Effector memory CD8-positive, alpha-beta T cell (primary cell): ENCODE measurements at places on chromosomes 11 and 22.

- no peak for DNase-seq
These were observed 184.3 kb downstream of the IGLL1 start for GRCh38 chr22:23395530-23396361.

DNA sequence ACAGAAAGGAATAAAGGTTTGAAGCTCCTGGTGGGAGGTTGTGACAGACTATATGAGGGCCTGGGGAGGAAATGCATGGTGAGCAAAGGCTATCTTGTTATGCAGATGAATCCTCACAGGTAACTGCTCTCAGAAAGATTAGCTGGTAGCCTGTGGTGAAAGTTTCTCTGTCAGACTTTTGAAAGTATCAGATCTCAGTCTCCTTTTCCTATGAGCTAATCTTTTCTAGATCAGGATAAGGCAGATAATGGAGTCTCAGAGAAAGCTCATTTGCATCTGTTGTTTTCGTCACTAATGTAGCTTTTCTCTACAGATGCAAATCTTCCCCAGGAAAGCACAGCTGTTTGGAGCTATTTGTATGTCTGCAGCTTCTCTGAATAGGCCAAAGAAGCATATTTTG lies 21.0 kb upstream of the OR6X1 start:
- no peak for DNase-seq

DNA sequence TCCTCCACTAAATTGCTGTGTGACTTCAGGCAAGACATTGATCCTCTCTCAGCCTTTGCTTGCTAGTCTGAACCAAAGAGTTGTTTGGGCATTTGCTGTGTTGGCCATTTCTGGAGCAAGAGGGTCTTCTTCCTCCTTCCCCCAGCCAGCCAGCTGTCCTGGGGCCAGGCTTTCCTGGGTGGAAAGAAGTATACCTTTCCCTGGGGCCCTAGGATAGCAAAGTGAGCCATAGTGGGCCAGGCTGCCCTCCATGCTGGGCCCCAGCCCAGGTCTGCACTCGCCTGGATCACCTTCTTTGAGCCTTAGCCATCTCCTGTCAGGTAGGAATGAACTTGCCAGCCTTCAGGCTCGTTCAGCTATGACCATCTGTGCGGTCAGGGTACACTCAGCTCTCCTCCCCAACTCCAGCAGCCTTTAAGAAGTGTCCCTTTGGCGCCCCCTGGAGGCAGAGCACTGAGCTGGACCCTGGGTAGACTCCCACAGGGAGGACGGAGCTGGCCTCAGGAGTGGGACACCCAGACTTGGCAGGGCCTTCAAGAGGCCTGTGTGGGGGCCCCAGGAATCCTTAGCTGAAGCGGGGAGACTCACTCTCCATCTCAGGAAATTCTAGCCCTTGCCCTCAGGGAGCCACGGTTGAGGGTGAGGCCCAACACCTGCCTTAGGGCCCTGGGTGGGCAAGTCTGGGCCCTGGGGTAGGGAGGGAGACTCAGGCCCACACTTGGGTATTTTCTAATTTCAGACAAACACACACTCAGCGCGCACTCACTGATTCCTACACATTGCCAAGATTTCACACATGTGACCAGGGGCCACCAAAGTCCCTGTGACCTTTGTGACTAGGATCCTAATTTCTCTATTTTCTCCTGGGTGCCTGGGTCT lies 35.6 kb upstream of the TPBGL start:
- DNase-seq = peak; percentile 81

- DNase-seq = no peak
These were observed 257.7 kb downstream of the TBC1D22A start for GRCh38 chr22:47020166-47020565.

- DNase-seq = no peak
These were observed 66.0 kb upstream of the PPARA start for GRCh38 chr22:46084376-46084775.

DNA sequence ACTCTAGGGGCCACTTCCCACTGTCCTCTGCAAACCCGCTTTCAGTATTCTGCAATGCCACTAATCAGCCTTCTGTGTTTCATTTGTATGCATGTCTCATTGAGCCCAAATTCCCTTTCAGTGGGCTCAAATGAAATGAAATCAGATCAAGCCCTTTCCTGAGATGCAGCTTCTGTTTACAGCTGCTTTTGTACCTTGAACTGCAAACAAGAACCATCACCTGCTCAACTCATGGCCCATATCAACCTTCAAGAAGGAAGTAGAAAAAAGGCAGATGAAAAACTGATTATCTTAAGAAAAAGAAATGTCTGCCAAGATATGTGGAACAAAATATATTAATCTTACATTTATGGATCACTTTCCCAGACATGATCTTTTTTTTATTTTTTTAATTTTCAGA lies 141.1 kb upstream of the ARHGAP42 start:
- no peak for DNase-seq

DNA sequence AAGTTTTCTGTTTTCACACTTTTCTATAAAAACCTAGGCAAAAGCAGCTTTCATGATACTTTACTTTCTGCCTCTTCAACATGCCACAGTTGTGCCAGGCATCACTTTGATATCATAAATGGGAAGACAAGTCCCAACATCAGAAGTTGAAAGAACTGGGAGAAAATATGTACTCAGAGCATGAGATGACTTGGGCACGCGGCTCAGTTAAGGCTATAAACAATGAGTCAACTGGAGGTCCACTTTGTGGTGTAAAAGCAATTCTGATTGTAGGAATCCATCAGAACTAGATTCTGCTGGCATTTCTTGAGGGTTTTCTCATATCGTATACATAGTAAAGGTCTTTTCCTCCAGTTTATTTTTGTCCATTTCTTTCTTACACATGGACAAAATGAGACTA lies 109.7 kb upstream of the USP47 start:
- DNase-seq = no peak

- DNase-seq = no peak
These were observed 791.0 kb downstream of the TBC1D22A start for GRCh38 chr22:47553436-47553835.

DNA sequence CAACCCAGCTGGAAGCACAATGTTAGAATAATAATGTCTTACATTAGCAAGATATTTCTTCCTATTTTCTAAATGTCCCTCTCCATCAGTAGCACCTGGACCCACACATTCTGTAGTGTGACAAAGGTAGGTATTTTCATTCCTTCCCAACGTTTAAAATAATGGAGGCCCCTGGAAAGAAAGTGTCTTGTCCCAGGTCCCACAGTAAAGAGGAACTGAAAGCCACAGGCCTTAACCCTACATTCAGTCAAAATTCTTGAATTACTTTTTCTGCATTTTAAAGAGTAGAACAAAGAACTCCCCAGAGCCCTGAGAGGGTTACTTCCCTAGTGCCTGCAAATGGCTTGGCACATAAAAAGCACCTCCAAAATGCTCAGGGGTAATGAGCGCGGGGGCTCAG lies 26.3 kb downstream of the OPCML start:
- no peak for DNase-seq

GRCh38 chr22:42985531-42985905 lies 29.4 kb downstream of the PACSIN2 start:
- DNase-seq = no peak

GRCh38 chr11:68665436-68665835 lies 18.9 kb upstream of the GAL start:
- DNase-seq = no peak

DNA sequence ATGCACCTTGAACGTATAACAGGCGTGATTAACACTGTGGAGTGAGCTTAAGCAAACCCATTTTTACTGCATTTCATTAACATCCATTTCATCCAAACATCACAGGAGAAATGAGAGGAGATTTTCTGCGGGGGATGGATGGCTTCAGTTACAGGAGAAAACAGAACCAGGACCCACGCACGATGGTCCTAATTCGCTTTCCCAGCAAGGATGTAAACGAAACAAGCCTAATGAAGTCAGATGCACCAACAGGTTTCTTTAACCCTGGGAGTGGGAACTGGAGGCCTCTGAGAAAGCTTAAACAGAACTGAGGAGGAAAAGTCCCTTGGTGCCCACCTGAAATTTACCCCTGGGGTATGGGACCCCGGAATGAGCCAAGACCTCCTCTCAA lies 2.7 kb downstream of the CADM1 start:
- no peak for DNase-seq

- DNase-seq = no peak
These were observed 2.5 kb upstream of the EED start for GRCh38 chr11:86241956-86242535.

- no peak for DNase-seq
These were observed 20.3 kb upstream of the APLP2 start for GRCh38 chr11:130049328-130049771.

DNA sequence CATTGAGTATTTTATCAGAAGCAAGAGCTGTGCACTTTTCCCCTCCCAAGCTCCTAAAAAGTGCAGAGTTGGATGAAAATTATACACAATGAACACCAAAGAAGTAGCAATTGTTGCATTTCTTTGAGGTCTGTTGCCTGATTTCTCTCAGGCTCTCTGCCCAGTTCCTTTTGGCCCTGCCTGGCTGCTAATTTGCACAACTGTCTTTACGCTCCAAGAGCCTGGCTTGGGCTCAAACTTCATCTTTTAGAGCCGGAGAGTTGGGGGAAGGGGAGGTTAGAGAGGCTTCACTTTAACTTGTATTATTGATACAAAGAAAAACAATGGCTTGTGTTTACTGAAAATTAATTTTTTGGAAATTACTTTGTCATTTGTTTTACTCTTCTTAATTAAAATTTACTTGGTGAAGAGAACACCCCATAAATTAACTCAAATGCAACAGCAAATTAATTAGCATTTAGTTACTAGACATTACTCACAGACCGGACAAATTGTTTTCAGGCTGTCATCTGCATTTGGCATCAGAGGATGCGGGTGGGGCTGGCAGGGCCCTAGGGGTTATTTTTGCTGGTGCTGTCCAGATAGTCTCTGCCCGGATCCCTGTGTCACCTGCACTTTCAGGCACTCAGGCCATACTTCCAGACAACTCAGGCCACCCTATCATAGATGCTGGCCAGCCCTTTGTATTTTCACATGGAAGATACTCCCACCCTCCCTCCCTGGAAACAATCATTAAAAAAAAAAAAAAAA lies 407.3 kb downstream of the NXPE2 start:
- no peak for DNase-seq

DNA sequence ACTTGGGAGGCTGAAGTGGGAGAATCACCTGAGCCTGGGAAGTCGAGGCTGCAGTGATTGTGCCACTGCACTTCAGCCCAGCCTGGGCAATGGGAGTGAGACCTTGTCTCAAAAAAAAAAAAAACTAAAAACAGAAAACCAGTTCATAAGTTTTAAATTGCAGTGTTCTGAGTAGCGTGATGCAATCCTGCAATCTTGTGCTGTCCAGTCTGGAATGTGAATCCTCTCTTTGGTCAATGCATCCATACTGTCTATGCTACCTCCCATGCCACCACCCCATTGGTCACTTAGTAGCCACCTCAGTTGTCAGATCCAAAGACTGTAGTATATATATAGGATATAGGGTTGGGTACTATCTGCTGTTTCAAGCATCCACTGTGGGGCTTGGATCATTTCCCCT lies 11.1 kb downstream of the YAP1 start:
- DNase-seq = no peak

DNA sequence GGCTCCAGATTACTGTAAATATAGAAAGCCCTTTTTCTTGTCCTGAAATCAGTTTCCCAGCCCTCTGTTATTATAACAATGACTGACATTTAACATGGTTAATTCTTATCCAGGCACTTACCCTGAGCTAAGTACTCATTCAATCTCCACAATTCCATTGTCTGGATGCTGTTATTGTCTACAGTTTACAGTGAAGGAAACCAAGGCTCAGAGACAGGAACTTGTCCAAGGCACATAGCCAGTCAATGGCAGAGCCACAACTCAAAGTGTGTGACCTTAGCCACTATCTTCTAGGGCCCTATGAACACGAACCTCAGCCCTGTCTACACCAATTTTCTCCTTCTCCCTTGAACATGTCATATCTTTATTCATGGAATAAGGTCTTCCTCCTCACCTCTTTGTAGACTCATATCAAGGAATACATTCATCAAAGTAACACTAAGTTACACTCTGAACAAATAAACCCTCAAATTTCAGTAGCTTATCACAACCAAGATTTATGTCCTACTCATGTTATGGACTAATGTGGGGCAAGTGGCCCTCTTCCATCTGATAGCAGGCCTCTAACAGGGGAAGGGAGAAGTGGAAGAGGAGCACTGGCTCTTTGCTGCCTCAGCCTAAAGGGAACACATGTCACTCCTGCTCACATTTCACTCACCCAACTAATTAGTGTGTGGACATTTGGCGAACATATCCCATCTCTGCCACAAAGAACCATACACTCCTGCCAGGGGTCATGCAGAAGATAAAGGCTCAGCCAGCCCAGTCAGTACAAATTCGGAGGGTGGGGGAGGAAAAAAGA lies 39.3 kb upstream of the APLNR start:
- no peak for DNase-seq

- DNase-seq = no peak
These were observed 106.8 kb upstream of the ALX4 start for GRCh38 chr11:44416776-44417175.

GRCh38 chr22:37377927-37378326 lies 49.4 kb downstream of the ELFN2 start:
- DNase-seq = no peak

GRCh38 chr11:3623767-3624458 lies 17.9 kb downstream of the ART5 start:
- DNase-seq = no peak

DNA sequence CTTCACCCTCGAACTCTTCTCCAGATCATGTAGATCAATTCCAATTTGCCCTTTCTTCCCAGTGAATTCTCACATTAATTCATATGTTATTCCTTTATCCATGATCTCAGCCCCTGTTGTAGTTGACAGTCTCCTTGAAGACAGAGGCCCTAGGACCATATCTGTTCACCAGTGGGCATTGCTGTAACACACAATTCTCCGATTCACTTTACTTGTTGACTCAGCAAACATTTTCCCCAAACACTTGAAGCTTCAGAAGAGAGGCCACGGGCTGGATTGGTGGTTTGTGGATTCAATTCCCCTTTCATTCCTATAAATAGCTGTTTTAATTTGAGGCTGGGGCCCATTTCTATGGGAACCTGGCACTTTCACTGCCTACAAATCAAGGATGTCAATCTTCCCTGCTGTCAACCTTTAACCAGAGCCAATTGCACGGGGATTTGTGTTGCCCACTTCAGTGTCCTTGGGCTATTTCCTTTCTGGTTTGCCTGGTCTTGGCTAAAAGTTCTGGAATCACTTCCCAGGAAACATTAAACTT lies 393.0 kb upstream of the KIRREL3 start:
- no peak for DNase-seq

- no peak for DNase-seq
These were observed 2.3 kb downstream of the TSPAN4 start for GRCh38 chr11:844693-845644.

DNA sequence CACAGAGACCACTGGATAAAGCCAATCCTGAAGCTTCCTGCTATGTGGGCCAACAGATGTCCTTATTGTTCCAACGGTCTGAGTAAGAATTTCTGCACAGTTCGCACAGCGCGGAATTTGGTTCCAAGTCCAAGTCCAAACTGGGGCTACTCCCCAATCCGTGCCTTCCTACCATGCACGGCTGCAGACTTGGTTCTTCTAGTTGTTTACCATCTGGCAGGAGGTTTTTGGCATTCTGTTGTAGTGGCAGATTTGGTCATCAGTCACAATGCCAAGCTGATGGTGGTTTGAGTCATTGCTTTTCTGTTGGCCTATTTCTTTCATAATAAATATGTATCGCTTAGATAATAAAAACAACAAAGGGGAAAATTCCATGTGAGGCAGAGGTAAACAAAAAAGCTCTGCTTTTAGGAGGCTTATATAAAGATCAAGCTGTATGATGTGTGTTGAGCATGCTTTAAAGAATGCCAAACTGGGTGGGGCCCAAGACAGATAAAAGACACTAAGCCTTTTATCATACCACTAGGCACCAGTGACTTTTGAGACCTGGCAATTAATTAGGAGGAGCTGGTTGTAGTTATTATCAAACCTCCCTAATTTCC lies 52.5 kb upstream of the SYN3 start:
- no peak for DNase-seq

- no peak for DNase-seq
These were observed 545.4 kb downstream of the TBC1D22A start for GRCh38 chr22:47307822-47308221.
